ENCODE measurements at places on chromosomes 3 and 15.

DNA sequence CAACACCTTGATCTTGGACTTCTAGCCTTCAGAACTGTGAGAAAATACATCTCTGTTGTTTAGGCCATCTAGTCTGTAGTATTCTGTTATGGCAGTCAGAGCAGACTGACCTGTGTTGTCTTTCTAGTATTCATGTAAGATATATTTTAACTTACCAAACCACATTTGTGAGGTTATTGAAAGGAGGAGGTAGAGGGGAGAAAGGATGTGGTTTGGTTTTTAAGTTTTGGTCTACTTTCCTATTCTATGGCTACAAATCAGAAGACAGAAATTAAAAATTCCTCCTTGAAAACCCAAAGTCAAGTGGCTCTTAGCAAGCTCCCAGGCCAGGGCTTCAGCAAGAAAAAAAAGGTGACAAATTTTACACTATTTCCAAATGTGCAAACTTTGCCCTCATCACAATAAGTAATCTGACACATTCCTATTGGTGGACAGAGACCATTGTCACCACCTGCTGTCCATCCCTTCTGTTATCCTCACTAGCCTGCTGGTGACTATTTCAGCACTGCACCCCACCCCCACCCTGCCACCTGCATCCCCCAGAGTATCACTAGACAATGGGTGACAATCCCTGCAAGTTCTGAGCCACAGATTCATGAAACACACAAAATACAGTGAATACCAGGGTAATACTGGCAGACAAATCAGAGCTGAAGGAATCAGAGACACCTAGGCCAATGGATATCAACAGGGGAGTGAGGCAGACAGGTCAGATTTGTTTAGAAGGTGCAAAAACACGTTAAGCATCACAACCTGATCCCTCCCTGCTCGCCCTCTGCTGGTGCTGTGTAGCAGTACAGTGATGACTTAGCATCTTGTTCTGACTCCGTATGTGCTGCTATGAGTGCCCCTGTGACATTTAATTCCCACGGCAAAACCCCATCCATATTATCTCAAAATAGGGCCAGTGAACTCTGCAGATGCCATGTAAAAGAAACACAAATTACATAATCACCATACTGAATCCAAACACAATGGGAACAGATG is 79.0 kb upstream of the DCLK3 start:
- no peak for DNase-seq

GRCh38 chr15:85474700-85475316 is 94.4 kb downstream of the AKAP13 start:
- no peak for DNase-seq

- DNase-seq: no peak
These were observed 9.2 kb downstream of the TM4SF1 start for GRCh38 chr3:149368201-149368673.

- no peak for DNase-seq
These were observed 23.9 kb upstream of the GRIP2 start for GRCh38 chr3:14563946-14564539.

GRCh38 chr15:87343966-87344365 is 912.6 kb downstream of the NTRK3 start:
- no peak for DNase-seq

GRCh38 chr3:128360705-128361271 is 105.9 kb downstream of the DNAJB8 start:
- DNase-seq: no peak

DNA sequence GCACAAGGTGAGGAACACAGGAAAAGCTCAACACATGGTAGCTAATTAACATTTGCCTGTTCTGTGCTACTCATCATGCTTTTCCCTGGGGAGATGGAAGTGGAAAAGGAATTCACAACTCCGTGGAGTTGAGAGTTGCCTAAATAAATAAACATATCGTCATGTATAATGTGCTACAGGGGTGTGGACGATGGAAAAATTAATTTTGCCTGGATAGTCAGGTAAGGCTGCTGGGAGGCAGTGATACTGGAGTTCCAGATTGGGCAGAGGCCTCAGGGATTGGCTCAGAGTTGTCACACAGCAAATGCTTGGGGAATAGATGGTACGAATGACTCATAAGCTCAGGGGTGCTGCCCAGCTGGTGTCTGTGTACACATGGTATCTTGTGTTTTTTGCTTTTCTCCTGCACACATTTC is 3.1 kb upstream of the ABHD6 start:
- DNase-seq: no peak

- DNase-seq: no peak
These were observed 203.8 kb downstream of the EPHB1 start for GRCh38 chr3:134998855-134999254.

GRCh38 chr15:76312540-76313174 is 1.4 kb upstream of the ETFA start:
- DNase-seq: no peak

DNA sequence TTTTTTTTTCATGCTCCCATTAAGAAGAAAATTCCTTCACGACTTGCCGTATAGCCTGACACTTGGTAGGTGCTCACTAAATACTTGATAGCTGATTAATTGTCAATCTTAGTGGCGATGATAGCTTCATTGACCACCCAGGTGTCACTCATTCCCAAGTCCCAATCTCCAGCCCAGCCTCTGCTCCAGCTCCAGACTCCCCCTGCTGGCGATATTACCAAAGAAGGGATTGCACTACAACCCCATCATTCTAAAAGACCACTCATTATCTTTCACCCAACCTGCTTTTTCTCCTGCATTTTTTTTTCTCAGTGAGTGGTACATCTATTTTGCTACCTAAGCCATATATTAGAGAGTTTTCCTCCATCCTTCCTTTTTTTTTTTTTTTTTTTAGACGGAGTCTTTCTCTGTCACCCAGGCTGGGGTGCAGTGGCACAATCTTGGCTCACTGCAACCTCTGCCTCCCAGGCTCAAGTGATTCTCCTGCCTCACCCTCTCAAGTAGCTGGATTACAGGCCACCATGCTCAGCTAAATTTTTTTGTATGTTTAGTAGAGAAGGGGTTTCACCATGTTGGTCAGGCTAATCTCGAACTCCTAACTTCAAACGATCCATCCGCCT is 19.5 kb upstream of the COMMD2 start:
- peak; percentile 48 for DNase-seq
